ENCODE measurements at places on chromosomes 4 and X.

DNA sequence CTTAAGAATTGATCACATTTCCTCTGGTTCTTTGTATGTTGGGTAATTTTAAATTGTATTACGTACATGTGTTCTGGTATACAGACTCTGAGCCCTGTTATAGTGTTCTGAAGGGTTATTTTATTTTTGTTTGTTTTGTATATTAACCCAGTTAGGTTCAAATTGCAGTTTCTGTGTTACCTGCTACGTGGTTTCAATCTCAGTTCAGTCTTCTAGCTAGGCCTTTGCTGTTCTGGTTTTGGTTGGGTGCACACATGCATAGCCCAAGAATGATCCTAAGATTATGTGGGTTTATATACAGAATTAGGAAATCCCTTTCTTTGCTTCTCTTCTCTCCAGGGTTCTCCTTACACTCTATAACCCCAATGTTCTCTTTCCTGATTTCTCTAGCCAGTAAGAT lies 161.0 kb downstream of the PPP1R2C start:
- DNase-seq, result no peak

DNA sequence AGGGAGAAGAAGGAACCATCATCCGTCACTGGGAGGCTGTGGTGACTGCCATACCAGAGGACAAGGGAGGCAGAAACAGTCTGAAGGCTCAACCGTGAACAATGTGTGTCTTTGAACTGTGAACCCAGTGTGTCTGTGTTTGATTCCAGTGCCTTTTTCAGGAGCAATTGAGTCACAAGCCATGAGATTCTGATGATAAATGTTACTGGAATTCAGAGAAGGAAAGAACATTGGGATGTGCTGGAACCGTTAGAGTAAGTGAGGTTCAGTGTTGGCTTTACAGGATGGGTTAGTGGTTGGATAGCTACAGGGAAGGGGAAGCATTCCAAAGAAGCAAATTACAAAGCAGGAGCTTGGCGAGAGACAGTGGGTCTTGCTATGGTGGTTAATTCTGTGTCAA lies 464.4 kb downstream of the TRIML1 start:
- DNase-seq, result no peak

GRCh38 chr4:139084804-139085093 lies 69.2 kb downstream of the NOCT start:
- no peak for DNase-seq

GRCh38 chr4:172147687-172148086 lies 334.5 kb downstream of the GALNTL6 start:
- DNase-seq, result no peak

GRCh38 chrX:110161361-110161686 lies 156.6 kb downstream of the AMMECR1 start:
- no peak for DNase-seq

DNA sequence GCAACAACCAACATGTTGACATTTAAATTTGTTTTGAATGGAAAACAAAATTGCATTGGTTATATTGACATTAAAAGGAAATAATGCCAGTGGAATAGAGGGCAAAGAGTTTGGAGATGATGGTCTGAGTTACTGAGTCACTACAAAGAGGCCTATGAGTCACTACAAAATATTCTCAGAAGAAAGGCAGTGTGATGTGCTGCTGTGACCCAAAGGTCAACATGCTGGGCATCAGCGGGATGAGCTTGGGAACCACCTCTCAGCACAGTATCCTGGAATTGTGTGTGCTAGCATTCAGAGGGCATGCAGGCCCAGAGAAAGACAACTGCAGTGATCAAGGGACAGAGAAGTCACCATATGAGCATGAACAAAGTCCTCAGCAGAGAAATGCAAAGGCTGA lies 2.8 kb downstream of the CMC4 start:
- DNase-seq, result no peak

DNA sequence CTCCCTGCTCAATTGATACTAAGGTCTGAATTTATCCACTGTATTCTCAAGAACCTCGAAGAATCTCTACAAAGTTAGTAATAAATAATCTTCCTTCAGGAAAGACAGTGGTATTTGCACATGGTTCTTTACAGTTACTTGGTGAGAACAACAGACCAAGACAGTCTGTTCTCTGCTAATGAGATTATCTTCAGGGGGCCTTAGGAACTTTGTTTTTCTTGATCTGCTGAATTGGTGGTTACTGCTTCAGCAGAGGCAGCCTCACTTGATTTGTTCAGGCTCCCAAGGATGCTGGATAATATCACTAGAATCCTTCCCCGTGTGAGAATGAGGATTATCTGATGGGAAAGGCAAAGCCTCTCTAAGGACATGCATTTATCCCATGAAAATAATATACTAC lies 64.8 kb downstream of the CBR4 start:
- no peak for DNase-seq

- no peak for DNase-seq
Observed at GRCh38 chr4:105683038-105683437, 25.5 kb downstream of the INTS12 start.

DNA sequence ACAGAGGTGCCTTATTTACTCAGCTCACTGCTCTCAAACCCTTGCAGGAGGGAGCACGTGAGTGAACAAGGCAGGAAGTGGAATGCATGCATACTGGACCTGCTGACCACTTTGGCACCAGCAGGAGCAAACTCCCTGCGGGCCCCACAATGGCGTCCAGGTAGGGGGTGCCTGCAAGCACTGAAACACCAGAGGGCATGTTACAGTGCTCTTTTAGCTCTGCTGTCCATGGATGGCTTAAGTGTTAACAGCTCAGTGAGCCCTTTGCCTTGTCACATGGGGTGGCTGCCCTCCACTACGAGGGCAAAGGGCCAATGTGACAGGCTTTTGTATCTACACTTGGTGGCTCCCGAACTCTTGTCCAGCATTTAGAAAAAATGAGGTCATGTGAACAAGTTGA lies 199.5 kb upstream of the UGT8 start:
- DNase-seq, result no peak

- no peak for DNase-seq
Observed at GRCh38 chr4:74578329-74578728, 133.4 kb downstream of the AREG start.

DNA sequence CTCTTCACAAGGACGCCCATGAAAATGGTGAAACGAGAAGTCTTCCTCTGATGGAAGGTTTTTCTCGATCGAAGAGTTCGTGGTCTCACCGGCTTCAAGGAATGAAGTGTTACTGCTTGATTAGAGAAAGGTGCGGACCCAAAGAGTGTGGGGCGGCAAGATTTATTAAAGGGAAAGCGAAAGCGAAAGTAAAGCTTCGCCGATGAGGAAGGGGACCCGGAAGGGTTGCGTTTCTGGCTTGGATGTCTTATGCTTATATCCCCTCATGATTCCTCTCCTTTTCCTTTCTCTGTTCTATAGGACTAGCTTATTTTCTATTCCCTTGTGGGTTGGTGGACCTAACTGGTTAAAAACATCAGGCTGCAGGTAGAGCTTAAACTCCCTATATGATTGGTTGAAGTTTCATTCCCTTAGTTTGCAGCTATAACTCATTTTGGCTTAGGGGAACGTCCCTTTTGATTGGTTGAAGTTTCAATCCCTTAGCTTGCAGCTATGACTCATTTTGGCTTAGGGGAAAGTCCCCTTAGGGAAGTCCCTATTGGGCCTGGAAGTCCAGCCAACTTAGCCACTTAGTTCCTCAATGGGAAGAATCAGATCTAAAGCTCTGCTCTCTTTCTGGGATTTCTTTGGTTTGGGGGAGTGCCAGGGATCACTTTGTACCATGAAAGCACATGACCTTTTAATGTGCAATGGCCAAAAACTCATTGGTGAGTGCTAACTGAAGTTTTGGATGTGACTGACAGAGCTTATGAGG lies 1025.0 kb upstream of the PCDH10 start:
- DNase-seq, result no peak

- no peak for DNase-seq
Observed at GRCh38 chr4:185708348-185708747, 103.6 kb downstream of the SORBS2 start.

DNA sequence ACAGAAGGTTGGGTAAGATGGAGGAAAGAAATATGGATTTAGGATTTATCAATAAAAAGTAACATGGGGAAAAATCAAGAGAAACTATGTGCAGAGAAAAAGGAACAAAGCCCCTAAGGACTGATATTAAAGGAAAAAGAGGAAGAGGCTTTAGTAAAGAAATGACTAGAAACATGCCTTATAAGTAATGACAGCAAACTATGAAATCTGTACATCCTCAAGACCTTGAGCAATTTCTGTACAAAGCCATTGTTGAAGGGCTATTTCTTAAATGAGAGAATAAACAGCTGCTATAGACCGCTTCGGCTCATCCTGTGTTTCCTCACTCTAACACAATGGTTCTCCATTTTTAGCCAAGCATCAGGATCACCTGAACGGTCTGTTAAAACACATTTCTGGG lies 180.3 kb upstream of the ATOH1 start:
- DNase-seq, result no peak

- no peak for DNase-seq
Observed at GRCh38 chr4:5758741-5759140, 47.7 kb downstream of the EVC start.

DNA sequence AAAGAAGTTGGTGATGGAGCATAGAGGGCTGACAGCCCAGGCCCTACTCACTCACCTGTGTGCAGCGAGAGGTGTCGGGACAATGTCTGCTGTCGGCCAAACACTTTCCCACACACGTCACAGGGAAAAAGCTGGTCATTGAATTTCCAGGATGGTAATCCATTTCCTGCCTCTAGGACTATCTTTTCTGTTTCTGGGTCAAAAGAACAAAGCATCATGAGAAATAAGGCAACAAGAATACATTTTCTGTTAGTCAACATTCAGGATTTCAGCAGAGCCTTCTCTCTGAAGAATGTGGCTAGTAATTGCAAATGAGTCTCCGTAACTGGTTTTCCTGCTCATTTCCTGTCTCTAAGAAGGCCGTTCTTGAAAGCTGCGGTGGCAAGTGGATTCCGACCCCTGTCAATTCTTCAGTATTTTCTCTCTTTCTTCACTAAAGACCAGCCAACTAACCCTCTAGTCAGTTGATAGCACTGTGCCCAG lies 99.4 kb downstream of the C4orf51 start:
- DNase-seq, result no peak

DNA sequence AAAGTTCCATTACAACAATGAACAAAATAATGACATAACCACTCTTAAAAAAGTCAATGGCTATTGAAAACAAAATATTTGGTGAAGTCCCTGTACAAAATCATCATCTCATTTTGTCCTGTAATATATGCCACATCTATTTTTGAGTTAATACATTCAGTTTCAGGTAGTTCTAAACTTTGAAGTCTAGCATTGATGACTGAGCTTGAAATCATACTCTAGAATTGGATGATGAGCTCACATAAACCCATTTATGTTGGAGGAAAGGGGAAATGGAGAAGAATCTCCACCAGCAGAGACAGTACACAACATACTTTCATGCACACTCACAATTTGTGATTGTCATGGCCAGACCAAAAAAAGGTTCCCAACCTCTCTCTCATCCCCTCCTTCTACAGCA lies 371.1 kb upstream of the NR3C2 start:
- no peak for DNase-seq

DNA sequence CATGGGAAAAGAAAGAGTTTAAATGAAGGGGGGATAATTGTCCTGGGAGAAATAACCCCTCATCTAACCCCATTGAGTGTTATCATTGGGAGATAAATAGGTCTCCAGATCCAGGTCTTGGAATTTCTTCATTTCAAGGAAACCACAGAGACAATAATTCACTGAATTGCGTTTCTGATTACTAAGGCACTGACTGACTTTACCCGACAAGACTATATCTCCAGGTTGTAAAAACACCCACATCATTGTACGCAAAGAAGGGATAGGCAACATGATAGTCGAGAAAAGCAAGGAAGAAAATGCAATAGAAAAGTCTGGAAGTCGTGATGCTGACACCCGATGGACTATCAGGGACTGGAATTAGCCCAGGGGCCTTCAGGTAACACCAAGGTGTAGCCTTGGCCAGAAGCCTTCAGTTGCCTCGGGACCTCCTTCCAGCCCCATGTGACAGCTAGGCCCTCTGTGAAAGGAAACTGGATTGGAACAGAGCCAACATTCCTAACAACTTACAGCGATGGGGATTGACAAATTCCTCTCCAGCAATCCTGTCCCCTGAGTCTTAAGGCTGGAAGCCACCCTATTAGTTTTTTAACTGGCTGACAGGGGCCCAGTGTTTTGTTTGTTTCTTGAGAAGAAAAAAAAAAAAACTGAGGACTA lies 46.5 kb upstream of the RAB9B start:
- no peak for DNase-seq

DNA sequence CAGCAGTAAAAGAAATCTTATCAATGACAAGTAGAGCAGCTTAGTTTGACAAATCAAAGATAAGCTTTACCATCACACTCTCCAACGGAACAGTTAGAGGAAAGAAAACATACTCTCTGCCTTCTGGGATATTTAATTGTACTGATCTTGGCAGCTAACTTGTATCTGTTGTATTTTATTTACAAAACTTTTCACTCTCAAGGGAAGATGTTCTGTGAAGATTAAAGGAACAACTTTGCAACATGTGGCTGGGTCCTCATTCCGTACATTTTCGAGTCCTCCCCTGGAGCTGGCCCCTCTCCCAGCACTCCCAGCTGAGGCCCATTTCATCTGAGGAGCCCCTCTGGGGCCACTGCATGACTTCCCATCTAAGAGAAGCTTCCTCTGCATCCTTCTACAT lies 74.4 kb downstream of the RPS3A start:
- DNase-seq, result no peak

DNA sequence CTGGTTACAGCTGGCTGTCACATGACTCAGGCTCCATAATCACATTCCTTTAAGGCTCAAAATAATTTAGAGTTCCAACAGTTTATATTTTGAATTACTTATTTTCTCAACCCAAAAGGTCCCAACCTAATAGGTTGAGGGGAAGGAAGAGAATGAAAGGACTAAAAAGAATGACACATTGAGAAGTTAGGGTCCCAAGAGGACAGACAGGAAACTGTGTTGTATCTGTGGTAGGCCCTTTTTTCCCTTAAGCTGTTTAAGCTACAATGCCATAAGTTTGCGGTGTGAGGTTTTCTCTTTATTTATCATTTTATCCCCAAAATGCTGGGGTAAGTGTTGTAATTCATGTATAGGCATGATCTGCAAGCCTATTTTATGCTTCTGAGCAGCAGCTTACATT lies 290.2 kb downstream of the ZNF674 start:
- DNase-seq, result no peak

- no peak for DNase-seq
Observed at GRCh38 chrX:130848763-130849162, 54.2 kb downstream of the ENOX2 start.

DNA sequence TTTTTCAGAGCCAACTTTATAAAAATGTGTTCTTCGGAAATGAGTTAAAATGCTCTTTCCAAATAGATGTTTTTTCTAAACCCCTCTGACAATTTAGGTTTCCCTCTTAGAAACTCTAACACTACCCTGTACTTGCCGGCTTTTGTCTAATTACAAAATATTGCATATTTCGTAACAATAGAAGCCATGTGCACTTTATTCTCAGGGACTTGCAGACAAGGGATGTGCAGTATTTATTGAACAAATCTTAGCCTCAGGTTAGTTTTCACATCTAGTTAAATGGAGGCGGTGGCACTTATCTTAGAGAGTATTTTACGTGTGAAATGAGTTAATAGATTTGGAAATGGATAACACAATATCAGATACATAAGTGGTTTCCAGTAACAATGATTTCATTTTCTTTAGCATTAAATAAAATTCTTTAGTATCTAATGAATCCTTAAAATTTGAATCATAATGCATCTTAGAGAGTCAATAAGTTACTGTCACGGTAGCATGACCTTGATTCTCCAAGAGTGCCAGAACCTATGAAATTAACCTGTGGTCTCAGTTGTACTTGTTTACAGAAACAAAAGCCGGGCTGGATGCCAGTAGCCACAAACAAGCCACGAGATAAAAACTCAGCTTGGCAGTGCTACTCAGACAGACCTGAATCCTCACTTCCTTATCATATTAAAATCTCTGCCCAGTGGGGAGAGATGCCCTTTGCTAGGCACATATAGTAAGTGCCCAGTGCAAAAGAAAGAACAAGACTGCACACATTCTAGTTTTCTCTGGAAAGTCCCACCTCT lies 772 bp upstream of the PABPC4L start:
- no peak for DNase-seq

Data from frontal cortex (tissue), 4 donors.